ENCODE measurements at places on chromosomes 11 and 22. TPM values are rescaled to one million over a fixed set of nuclear protein-coding genes. Genes with fewer than 3 reads are reported as not detected.

ARHGAP8 gene
- polyA plus RNA-seq: 36.8 TPM

GRCh38 chr22:17105143-17106129 lies 15.7 kb downstream of the TMEM121B start:
- no peak for DNase-seq

P2RX6 gene
- 0.95 TPM for polyA plus RNA-seq

DNA sequence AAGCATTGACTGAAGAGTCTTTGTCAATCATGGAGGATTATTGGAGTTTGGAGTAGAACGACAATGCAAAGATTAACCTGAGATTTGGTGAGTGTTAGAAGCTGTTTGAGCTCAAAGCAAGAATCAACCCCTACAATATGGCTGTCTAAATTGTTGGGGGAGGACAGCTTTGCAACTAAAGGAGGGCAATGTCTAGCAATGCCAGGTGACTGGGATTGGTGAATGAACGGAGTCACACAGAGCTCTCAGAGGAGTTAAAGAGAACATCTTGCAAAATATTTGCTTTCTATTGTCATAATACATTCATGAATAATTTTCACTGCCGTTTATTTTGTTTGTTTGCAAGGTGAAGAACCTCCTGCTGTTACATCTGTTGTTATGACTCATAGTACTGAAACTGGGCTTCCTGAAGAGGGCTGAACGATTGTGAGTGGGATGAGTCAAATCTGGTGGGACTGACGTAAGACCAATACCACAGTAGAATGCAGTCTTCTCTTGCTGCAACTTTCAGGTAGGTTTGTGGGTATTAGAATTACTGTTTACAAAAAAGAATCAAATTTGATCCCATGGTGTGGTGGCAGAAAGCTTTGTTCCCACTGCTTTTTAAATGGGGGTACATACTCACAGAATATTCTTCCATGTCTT lies 281.9 kb downstream of the CADM1 start:
- DNase-seq: no peak

DNA sequence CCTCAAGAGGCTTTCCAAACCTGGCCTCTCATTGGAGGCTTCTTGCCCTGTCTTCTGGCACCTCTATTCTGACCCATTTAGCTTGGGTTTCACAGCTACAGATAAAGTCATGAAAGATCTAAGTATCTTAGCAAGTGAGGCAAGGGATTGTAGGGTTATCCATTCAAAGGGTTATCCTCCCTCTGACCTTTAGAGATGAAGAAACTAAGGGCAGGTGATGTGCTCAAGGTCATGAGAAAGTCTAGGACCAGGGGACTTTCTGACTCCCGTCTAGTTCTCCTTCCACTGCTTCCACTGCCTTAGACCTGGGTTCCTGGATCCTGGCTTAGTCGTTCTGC lies 7.2 kb downstream of the PHOX2A start:
- no peak for DNase-seq

GRCh38 chr22:20569059-20570058 lies 61.9 kb downstream of the MED15 start:
- DNase-seq: no peak

NPAT gene
- 23.1 TPM for polyA plus RNA-seq

DNA sequence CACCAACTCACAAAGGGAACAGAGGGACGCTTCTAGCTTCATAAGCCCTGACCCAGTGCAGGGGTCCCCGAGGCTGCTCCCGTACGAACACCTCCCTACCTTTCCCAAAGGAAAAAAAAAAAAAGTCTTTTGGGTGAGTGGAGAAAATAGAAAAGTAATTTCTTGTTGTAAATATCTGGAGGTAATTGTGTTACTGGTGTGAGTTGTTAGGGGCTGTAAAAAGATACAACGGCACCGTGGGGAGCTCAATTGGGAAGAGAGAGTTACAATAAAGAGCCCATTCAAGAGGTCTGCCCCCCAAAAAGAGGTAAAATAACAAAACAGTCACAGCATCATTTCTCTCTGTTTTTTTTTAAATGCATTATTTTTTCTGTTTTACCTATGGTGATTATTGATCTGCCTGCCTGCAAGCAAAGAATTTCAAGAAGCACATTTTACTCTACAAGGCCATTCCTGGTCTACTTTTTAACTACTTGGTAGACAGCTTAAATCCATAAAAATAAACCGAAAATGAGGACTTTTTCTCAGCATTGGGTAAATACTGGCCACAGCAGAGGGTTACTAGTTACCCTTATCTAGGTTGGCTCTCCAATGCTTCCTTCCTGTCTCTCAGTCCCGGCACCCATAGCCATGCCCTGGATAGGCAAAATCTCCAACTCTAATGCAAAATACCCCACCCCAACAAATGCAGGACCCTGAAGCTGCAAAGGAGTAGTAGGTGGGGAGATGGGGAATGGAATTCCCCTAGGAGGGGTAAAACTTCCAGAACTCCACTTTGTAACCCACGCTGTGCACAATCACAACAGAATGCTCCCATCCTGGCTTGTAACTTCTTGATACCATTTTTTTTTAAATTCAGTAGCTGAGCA lies 3.1 kb downstream of the PAX6 start:
- DNase-seq: no peak

TMEM121B gene
- polyA plus RNA-seq: 0.51 TPM

DNA sequence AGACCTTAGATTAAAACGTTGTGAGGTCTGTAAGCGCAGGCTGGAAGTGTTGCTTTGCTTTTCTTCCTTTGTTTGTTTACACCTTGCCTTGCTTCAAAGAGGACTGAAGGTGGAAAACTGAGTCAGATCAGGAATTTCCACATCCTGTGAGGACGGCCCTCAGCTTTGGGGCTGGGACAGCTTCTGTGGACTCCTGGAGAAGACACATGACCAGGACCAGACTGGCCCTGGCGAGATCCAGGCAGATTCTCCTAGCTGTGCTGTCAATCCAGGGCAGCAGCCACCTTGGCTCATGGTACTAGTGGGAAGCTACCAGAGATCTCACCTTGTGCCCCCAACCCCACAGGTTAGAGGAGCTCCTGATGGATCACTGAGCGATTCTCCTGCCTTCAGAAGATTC lies 1461.9 kb downstream of the TBC1D22A start:
- DNase-seq: no peak

DNA sequence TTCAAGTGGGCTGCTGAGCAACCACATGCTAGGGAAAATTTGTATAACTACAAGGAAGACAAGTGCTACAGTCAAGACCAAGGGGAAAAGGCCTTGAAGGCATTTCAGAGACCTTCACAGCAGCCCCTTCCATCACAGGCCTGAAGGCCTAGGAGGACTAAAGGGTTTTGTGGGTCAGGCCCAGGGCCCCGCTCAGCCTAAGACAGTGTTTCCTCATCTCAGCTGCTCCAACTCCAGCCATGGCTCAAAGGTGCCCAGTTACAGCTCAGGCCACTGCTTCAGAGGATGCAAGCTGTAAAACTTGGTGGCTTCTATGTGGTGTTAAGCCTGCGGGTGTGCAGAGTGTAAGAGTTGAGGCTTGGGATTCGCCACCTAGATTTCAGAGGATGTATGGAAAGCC lies 260.5 kb downstream of the NXPE2 start:
- no peak for DNase-seq

GRCh38 chr11:126136507-126136906 lies 73.8 kb upstream of the CDON start:
- peak; percentile 71 for DNase-seq

- DNase-seq: no peak
These were observed 38.3 kb upstream of the NNMT start for GRCh38 chr11:114257621-114258558.

- DNase-seq: no peak
These were observed 151.7 kb downstream of the CEP164 start for GRCh38 chr11:117479372-117479771.

GRCh38 chr11:1647901-1648652 lies 18.5 kb downstream of the KRTAP5-5 start:
- DNase-seq: no peak

- no peak for DNase-seq
These were observed 7.7 kb downstream of the VWCE start for GRCh38 chr11:61287338-61287977.

DNA sequence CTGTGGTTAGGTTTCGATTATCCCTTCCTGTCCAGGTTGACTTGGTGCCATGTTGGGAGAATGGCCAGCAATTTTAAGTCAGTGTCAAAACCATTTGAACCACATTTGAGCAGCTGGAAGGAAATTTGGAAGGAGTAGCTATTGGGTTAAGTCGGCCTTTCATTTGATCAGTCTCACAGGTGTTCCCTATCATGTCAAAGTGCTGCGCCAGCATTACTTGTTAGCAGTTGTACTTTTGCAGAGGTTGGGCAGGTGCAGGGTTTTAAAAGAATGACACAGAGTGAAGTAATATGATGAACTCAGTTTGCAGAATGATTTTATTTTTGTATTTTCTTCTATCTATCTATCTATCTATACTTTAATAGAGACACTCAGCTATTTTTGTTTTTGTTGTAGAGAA lies 6.4 kb upstream of the TYMP start:
- DNase-seq: no peak

GRIA4 gene
- polyA plus RNA-seq: 0.51 TPM

- no peak for DNase-seq
These were observed 20.7 kb upstream of the SPON1 start for GRCh38 chr11:13941775-13942174.

DNA sequence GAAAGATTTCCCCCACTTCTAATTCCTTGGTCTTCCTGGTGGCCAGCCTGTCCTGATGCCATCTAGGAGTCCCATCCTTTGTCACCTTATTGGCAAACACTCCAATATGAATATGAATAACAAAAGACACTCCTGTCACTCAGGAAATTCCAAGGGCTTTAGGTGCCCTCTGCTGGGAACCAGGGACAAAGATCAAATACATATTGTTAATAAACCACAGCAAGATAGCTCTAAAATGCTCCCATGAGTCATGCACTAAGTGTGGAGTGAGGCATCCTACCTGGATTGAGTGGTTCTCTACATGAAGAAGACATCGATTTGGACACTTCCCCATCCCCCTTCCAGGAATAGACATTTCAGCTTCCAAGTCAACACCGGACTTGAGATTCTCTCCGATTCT lies 823.6 kb downstream of the TBC1D22A start:
- no peak for DNase-seq

DNA sequence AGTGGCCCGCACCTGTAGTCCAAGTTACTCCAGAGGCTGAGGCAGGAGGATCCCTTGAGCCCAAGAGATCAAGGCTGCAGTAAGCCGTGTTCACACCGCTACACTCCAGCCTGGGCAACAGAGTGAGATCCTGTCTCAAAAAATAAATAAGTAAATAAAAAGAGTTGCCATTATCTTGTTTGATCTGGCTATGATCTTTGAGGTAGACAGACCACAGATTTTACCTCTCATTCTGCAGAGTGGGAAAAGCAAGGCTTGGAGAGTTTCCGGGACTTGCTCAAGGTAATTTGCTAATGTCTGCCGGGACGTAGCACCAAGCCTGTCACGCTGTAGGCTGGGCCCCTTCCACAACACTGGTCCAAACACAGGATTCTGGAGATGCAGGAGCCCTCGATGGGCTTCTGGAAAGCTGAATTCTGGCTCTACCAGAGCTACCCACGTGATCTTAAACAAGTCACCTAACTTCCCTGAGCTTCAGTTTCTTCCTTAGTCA lies 6.8 kb downstream of the GRAP2 start:
- no peak for DNase-seq

DNA sequence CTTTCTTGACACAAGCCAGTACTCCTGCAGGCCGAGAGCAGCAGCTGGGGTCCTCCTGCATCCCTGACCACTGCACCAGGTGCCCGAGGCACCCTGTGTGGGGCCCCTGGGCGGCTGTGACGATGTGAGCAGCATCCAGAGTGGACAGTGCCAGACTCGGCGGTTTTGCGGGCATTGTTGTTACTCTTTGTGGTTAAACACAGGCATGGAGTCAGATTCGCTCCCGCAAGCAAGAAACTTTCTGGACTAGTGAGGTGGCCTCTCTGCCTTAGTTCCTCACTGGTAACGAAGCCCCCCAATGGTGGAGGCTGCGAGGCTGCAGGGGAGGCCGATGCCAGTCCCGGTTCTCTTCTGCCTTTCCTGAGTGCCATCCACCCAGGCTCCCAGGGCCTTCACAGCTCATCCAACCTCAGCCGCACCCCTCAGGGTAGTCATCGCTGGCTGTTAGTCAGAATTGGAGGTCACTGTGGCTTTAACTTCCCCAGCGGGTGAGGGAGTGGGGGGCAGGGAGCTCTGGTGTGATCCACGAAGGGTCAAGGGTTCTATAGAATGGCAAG lies 3.7 kb upstream of the CLDN5 start:
- no peak for DNase-seq

DNA sequence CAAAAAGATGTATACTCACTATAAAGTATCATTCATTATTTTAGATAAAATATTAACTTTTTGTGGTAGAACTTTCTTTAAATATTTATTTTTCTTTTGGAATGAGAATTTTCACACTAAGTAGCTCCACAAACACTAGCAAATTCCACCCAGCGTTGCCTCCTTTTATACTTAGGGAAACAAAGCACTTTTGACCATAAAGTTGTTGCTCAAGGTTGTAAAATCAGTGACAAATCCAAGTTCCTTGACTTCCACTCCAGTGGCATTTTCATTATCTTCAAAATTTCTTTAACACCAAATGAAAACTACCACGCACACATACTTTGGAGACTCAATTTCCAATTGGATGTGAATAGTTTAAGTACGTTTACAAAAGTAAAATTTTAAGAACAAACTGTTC lies 431.2 kb downstream of the DLG2 start:
- DNase-seq: no peak

- DNase-seq: no peak
These were observed 16.2 kb upstream of the LDLRAD3 start for GRCh38 chr11:35927682-35928081.

RAG2 gene
- polyA plus RNA-seq: 0.73 TPM

DNA sequence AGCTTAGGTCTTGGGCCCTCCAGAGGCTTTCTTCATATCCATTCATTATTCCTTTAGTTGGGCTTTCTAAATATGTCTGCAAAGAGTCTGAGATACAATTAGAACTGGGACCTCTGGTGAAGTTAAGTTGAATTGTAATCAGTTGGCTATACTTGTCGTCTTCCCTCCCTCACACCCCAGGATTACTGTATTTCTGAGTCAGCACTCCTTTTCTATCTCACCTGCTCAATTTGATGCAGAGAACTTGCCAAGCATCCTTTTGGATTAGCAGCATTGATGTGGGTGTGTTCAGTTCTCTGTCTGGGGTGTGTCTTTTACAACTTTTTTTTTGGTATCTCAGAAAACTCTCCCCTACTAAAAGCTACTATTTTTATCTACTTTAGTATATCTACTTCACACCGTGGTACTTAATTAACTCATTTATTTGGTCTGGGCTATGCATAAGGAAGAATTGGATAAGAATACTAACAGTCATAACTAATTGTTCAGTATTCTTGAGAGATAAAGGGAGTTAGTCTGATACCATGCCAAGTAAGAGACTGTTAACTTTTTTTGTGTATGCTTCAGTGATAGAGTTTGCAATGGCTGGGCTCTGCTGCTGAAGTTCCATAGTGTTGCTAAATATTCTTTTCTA lies 15.1 kb downstream of the CTNND1 start:
- no peak for DNase-seq

Measured in right lung (tissue), 10 donors.